ENCODE measurements at places on chromosomes 3 and 15.
A peak's percentile ranks its signal among the peaks of the same experiment; 100 is the strongest.

DNA sequence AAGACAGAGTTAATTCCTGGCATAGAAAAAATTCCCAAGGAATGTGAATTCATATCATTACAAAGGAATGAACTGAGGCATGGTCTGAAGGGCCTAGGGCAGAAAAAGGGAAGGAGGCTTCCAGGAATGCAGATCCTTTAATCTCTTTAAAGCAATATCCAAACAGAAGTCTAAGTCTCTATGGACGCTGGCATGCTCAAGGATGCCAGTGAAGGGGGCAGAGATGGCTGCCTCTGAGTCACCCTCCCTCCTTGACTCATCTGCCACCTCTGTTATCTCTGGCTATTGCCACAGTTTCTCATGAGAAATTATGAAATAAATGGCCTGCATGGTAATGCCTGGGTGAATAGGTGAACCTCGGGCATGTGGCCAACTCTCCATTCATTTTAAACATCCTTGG, 96.3 kb upstream of the BCL6 start:
- DNase-seq, result no peak

- DNase-seq, result peak; percentile 68
Measured at GRCh38 chr3:53134631-53135232, 4.5 kb upstream of the RFT1 start.

- no peak for DNase-seq
Measured at GRCh38 chr3:154552338-154552737, 122.3 kb upstream of the GPR149 start.

DNA sequence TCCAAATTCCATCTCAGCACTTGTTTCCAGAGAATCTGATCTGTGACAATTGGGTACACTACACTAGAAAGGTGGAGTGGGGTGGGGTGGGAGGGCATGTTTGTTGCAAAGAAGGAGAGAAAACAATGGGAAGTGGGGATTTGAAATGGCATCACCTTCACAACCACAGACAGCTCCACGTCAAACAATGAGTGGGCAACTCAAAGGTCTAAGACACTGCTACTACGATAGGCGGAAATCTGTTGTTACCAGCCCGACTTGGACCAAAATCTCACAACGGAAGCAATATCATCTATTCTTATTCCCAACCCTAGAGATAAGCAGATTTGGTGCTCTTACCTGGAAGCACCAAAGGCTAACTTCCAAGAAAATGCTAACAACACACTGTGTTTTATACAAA, 3.3 kb downstream of the CYP19A1 start:
- DNase-seq, result no peak

GRCh38 chr3:158953131-158953530, 151.3 kb downstream of the MFSD1 start:
- DNase-seq, result no peak

GRCh38 chr3:184040010-184040409, 8.5 kb downstream of the HTR3D start:
- no peak for DNase-seq

DNA sequence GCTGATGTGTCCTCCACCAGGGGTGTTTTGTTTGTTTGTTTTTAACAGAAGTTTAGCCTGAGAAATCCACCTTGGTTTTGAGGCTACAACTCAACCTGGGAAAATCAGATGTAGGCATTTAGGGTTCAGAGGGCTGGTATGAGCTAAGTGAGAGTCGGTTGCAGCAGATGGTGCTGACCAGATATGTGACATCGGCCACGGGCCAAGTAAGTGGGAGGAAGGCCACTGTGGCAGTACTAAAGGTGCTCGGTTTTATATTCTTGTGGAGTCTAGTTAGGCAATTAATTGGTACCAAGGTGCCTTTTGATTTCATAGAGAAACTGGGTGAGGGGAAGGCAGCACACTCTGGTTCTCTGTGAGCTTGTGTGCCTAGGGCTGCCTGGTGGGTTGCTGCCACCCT, 10.5 kb downstream of the MTMR14 start:
- DNase-seq, result no peak

DNA sequence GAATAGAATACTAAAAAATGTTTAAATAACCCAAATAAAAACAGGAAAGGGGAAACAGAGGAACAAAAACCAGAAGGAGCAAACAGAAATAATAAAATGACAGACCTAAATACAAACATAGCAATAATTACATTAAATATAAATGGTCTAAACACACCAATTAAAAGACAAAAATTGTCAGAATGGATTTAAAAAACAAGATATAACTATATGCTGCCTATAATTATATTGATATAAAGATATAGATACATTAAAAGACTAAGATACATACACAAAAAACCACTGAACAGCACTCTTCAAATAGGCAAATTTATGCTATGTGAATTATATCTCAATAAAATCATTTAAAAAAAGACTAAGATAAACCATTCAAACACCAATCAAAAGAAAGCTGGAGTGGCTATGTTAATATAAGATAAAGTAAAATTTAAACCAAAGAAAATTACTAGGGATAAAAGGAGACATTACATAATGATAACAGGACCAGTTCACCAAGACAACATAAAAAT, 168.9 kb downstream of the SMAD6 start:
- DNase-seq, result no peak

- no peak for DNase-seq
Measured at GRCh38 chr3:122322095-122323075, 2.7 kb upstream of the CSTA start.

GRCh38 chr3:177523872-177524438, 326.7 kb upstream of the TBL1XR1 start:
- DNase-seq, result no peak

GRCh38 chr3:69426967-69427304, 41.0 kb upstream of the FRMD4B start:
- DNase-seq, result no peak

GRCh38 chr15:45904019-45904418, 269.2 kb downstream of the SQOR start:
- no peak for DNase-seq

GRCh38 chr3:188361888-188362287, 207.9 kb downstream of the LPP start:
- DNase-seq, result no peak

DNA sequence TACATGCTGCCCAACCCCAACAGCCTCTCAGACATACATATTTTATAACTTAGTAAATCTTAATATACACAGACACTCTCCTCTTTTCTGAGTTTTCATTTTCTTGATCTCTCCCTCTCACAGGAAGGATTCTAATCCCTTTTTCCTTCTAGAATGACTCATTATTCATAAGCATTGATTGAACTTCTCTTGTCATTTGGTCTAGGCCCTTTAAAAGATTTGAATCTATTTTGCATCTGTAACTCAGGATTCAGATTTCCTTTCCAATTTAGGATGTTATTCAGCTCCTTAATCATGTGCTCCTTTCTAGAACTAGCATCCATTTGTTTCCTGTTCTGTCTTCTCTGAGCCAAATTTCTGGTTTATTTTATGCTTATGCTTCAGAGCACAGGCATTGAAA, 624.5 kb upstream of the SGO1 start:
- DNase-seq, result no peak

DNA sequence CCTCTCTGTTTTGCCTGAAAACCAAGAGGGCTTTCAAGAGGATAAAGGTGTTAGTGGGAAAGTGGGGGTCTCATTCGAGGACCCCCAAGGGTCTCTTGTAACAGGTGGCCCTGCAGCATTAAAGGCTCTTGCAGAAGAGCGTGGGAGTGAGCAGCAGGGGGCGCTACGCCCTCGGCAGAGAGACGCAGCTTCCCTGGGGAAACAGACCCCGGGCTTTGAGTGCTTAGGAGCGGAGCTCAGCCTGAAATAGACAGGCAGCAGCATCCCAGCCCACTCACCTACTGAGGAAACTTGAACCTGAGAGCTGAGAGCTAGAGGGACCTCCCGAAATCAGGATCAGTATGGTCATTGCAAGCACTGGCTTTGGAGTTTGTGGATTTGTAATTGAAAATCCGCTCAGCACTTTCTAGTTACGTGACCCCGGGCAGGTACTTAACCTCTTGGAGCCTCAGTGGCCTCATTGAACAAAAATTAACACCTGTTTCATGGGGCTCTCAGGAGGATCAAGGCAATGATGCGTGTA, 25.7 kb downstream of the RPLP1 start:
- no peak for DNase-seq

DNA sequence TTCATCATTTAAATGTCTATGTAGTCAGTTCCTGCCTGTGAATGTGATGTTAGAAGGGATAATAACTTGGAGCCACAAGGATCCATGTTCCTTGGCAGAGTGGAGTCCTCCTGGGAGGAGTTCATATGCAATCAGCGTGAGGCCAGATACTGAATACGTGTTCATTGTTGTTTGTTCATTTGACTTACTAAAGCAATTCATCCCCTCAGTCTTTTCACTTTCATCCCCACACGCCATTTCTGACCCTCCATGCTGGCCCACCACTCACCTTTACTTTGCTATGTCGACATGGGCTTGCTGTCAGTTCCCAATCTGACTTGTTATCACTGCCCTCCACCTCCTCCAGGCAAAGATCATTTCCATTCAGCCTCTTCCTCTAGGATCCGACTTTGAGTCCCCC, 91.8 kb downstream of the SSR3 start:
- DNase-seq, result no peak

- DNase-seq, result no peak
Measured at GRCh38 chr15:90814191-90814821, 54.1 kb upstream of the FURIN start.

- DNase-seq, result no peak
Measured at GRCh38 chr3:177056927-177057326, 140.4 kb downstream of the TBL1XR1 start.

DNA sequence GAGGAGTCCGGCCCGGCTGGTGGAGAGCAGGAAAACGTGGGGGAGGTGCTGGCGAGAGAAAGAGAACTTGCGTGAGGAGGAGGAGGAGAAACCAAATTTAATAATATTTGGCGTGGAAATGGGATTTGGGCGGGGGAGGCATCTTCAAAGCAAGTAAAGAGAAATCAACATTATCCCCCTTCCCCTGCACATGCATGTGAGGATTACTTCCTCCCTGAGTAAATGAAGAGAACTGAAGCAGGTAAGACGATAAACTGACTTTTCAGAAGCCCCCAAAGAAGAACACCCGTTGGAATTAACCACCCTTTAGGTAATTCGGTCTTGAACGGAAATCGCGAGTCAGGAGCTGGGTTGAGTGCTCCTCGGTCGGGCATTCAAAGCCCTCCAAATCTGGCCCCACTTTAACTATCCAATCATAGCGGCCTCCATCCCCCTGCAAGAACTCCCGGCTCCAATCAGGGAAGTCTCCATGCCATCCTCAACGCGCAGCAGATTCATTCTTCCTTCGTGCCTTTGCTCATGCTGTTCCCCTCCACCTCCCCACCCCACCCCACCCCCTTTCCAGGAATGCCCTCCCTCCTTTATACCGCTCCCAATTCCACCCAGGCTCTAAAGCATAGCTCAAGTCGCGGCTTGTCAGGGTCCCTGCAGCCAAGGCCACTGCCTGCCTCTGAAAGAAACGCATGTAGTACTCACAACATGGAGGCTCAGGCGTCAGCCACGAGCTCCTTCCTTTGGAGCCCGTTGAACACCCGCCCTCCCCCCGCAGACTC, 545 bp upstream of the RFX7 start:
- peak; percentile 16 for DNase-seq

- no peak for DNase-seq
Measured at GRCh38 chr15:77518458-77518857, 97.8 kb downstream of the HMG20A start.

- no peak for DNase-seq
Measured at GRCh38 chr3:71461114-71461513, 122.4 kb downstream of the FOXP1 start.

- no peak for DNase-seq
Measured at GRCh38 chr15:100821327-100821726, 58.3 kb upstream of the ALDH1A3 start.

DNA sequence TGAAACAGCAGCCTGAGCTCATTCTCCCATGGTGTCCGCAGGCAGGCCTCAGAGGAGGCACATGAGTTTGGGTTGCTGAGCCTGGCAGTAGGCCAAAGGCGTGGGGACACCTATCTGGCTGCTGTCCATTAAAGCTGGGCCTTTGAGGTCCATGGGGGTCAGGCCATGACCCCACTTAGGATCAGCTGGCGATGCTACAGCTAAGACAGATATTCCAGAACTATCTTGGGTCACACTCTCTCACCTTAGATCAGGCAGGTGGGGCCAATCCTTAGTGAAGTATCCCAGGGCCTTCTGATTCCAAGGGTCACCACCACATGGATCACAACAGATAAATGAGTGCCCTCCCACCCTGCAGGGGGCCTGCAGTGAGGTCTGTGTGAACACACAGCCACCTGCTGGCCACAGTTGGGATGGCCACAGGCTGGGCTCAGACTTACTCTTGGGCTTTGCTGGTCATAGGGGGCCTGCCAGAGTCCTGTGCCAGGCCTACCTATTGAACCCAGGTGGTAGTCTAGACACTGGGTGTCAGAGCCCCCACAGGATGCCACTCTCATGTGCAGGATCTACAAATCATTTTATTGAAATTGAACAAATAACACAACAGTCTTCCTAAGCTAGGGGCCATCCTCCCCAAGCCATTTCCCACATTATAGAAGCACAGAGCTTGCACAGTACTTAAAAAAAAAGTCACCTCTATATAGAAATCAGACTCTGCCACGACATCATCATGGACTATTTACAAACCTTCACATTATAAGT, 2.0 kb upstream of the HYAL2 start:
- peak; percentile 75 for DNase-seq

GRCh38 chr3:154616298-154616697, 186.3 kb upstream of the GPR149 start:
- DNase-seq, result no peak

DNA sequence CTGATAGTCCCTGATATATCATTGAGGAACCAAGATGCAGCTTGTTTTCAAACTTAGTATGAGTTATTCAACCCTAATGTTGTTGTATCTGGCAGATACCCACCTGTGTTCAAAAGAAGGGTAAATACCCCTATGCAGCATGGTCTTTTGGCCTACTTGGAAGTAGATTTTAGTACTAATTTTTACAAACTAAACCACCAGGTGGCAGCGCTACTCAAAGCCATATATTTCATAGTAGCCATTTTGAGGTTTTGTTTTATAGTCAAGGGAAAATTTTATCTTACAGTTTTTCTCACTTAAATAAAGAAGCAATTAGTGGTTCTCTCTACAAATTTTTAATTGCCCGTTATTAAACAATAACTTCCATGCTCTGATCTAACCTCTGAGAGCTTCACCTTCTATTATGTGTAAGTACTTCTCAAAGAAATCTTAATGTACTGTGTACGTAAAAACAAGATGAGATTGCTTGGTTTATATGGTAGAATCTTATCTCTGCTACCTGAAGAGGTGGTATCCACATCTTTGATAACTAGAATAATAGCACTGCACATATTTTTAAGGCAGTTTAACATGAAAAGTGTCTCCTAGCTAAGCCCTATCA, 31.5 kb upstream of the MLF1 start:
- peak; percentile 81 for DNase-seq

- DNase-seq, result no peak
Measured at GRCh38 chr3:149532489-149533180, 58.1 kb downstream of the TM4SF4 start.

- DNase-seq, result no peak
Measured at GRCh38 chr3:156751461-156752025, 74.6 kb upstream of the LEKR1 start.

- no peak for DNase-seq
Measured at GRCh38 chr3:101846709-101847108, 2.6 kb upstream of the NFKBIZ start.

Measured in hematopoietic multipotent progenitor cell (in vitro differentiated cells).